Activated naive CD4-positive, alpha-beta T cell treated with anti-CD3 and anti-CD28 coated beads for 36 hours (primary cell): ENCODE measurements at places on chromosomes 5 and 9. TPM values are rescaled to one million over a fixed set of nuclear protein-coding genes. Genes with fewer than 3 reads are reported as not detected.

DNA sequence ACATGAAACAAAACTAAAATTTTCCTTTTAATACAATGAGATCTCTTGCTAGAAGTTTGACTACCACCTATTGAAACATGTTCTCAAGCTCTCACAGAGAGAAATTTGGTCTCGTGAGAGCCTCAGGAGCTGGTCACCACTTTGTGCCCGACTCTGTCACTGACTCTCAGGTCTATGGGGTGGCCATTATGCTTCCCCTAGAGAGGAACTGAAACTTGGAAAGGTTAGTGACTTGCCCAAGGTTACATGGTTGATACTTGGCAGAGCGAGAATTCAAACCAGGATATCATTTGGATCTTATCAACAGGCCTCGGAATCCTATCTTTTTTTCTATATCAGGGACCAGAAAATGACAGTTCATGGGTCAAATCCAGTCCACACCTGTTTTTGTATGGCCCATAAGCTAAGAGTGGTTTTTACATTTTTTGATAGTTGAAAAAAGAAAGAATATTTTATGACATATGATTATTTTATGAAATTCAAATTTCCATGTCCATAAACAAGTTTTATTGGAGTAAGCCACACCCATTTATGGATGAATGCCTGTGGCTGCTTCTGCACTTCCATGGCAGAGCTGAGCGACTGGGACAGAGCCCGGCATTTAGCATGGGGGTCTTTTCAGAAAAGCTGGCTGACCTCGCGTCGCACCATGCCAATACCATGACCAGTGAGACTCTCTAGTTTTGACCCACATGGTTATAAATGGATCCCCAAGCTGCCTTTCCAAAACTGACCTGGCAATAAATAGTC lies 44.8 kb upstream of the EQTN start:
- no peak for DNase-seq

DNA sequence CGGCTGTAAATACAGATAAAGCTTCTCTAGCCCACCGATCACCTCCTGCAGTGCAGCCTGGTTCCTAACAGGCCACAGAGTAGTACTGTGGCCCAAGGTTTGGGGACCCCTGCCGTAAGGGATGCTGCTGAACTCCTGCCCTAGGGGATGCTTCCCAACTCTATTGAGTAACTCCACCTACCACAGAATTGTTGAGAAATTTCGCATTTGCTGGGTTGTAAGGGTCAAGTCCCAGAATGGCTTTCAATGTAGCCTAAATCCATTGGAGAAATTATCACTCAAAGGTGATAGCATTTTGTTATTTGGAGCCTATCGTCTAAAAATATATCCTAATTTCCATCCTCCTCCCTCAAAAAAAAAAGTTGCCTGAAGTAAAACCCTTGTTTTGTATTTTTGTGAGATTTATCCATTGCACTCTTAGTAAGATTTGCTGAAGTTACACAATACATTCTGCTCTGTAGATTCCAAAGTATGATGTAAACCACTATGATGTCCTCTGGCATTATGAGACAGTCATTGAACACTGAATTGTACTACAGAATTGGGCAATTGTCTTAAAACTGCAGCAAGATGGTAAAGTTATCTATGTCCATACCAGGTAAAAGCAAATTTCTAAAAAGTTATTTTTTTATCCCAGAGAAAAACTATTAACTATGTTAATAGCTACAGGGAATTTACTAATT lies 14.0 kb downstream of the ACTBL2 start:
- no peak for DNase-seq

- no peak for DNase-seq
Observed at GRCh38 chr5:165325221-165325620, 1819.8 kb downstream of the MAT2B start.

- no peak for DNase-seq
Observed at GRCh38 chr5:177079606-177080005, 7.1 kb upstream of the FGFR4 start.

Gene PLAC8L1
- total RNA-seq, result 0.36 TPM

Gene TIMD4
- 3.4 TPM for total RNA-seq

DNA sequence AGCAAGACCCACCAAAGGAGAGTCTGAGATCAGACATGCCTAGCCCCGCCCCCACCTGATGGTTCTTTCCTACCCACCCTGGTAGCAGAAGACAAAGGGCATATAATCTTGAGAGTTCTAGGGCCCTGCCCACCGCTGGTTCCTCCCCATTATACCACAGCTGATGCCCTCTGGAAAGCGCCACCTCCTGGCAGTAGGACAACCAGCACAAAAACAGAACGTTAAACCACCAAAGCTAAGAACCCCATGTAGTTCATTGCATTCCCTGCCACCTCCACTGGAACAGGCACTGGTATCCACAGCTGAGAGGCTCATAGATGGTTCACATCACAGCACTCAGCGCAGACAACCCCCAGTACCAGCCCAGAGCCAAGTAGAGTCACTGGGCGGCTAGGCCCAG lies 81.2 kb upstream of the TRPC7 start:
- no peak for DNase-seq

- no peak for DNase-seq
Observed at GRCh38 chr9:120447959-120448500, 131.9 kb downstream of the CDK5RAP2 start.

- DNase-seq, result peak; percentile 18
Observed at GRCh38 chr5:138874771-138875551, at the start of gene LRRTM2. LRRTM2 (minus strand) TSS chr5:138875335; CDS start chr5:138874911, 424 bp downstream.

- no peak for DNase-seq
Observed at GRCh38 chr9:134648701-134649530, 7.3 kb downstream of the COL5A1 start.

DNA sequence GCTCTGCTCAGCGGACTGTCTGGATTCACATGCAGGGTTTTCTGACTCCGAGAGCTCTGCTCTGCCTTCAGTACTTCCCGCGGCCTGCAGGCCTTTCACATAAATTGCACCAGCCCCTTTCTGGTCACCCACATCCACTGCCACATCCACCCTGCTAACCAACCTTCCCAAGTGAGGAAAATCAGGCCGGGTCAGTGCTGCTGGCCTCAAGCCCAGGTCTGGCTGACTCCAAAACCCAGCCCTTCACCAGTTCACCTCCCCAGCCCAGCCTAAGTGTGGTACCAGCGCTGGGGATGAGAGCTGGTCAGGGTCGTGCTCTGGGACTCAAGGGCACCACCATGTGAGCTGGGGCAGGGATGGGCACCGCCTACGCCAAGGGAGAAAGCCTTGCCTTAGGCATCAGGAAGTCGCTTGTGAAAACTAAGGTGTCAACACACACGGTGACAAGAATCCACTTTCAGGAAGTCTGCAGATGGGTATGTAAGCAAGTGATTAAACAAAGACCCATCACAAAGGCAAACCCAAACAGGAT lies 12.3 kb downstream of the LMAN2 start:
- no peak for DNase-seq

Gene GLT6D1
- total RNA-seq, result not detected

Gene CHSY3
- total RNA-seq, result not detected

- no peak for DNase-seq
Observed at GRCh38 chr5:62083247-62083646, 222.8 kb upstream of the KIF2A start.

Gene MYO10
- 0.27 TPM for total RNA-seq

DNA sequence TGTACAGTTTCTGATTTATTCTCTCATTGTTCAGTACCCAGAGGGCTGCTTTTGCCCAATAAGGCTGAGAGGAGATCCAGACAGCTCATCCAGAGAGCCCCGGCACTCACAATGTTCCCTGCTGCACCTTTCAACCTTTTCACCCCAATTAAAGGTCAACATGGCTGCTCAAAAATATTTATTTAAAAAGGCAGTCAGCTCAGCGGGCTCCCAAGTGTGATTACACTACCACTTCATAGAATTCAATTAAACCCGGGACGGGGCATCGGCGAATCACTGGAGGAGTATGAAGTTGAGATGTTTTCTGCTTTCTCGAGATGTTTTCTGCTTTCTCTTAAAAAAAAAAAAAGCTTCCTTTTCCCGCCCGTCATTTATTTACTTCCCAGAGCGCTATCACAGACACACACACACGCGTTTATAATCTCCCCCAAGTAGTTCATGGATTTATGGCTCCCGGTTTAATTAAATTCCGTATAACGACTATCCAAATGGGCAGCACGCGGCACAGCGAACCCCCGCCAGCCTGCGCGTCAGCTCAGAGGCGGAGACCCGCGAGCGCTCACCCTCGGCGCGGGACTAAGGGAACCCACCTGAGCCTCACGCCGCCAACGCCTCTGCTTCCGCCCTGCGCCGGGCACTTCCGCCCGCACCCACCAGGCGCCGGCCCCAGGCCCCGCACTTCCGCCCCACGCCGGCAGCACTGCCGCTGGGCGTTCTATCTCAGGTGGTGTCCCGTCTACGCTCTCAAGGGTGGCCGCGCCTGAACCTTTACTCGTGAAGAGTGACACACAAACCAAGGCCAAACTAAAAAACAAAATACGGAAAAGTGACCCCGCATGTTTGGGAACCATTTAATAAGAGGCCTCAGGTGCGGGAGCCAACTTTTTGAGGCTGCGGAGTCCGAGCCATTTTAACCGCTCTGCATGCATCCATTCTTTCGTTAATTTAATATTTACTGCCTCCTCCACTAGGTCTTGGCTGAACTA lies at the start of gene C5orf63:
C5orf63 (minus strand) TSS at position 642 of the 986 bp plus-strand sequence. CDS start 14,507 bp downstream, outside the sequence.
- peak; percentile 82 for DNase-seq
